ENCODE measurements at places on chromosomes 2 and 18.

DNA sequence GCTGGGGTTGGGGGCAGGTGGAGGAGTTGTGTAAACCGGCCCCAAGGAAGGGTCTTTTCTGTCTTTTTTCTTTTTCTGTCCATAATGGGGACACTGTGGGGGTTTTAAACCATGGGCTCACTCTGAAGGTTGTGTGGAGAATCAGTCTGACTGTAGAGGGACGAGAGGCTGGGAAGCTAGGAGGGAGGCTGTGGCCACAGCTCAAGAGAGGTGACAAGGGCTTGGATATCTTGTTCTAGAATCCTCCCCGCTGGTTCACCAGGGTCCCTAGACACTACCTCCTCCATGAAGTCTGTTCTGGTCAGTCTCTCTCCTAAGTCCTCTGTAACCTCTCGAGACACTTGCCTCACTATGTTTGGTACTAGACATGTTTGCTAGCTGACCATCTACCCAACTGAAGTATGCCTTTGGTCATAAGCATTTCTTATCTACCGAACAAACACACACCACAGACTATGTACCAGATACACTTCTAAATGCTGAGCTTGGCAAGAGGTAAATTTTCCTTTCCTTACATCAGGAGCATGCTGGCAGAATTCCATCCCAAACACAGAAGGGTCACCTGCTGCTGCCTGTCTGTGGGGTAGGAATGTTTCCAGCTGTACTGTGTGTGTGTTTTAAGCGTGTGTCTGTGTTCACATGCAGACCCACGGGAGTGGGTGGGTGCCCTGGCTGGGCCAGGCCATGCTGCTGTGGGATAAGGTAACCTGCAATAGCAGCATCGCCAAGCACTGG is 69.6 kb upstream of the MGAT4A start:
- no peak for DNase-seq

DNA sequence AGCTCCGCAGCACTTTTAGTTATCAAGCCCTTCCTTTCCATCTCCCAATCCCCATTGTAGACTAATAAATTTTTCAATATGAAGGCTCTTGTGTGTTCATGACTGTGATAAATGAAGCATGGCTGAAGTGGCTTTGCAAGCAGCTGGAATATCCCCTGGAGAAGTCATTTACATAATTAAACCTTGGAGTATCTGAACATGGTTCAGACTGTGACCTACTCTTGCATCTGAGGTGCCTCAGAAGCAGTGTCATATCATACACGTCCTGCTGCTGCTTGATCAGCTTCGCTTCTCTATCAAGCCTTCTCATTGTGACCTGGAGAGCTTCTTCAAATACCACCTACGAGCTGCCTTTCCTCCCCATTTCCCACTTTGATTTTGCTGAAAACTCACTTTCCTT is 48.4 kb upstream of the ZNF397 start:
- DNase-seq: no peak

DNA sequence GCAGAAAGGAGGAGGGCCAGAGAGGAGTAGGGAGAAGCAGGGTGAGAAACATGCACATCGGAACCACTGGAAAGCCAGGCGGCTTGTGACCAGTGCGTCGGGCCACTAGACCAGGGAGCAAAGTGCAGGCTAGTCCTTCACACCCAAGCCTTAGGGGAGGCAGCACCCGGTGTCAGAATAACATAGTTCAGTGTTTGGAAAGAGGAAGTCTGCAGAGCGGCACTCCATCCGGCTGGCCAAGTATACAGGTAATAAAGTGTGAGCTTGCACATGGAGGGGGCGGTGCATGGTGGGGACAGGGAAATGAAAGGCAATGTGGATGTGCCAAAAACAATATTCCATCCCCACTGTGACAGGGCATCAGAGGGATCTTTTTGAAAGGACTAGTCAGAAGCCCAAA is 69.7 kb downstream of the ZNF521 start:
- DNase-seq: no peak

DNA sequence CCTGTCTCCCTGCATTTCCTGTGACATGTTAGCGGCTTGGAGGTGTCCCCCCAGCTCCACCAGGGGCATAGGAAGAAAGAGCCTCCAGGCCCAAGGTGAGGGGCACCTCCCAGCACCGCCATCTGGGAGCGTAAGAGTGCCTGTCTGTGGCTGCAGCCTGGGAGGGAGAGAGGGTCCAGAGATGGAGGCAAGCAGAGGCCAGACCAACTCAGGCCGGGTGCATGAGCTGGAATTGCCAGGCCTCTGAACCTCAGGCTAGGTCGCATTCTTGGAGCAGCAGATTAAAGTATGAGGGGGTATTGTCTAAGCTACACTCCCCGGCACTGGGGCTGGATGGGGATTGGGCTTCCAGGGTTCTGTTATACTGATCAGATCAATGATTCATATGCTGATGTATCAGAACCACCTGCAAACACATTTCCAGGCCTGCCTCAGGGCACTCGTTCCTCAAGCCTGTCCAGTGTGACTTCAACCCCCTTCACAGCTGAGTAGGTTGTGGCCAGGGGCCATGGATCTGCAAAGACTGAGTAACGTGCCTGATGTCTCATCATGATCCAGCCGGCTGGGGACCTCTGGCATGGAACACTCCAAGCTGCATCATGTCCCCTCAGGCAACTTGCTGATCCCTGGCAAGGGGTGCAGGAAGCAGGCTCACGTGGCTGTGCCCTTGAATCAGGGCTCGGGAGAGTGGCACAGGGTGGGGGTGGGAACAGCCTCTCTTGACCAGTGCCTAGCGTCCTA is 73.2 kb downstream of the HS1BP3 start:
- no peak for DNase-seq

GRCh38 chr2:3126171-3126910 is 251.3 kb downstream of the EIPR1 start:
- no peak for DNase-seq

- no peak for DNase-seq
Observed at GRCh38 chr2:74577448-74577847, 22.9 kb downstream of the DOK1 start.

GRCh38 chr2:151987484-151987883 is 111.4 kb downstream of the CACNB4 start:
- no peak for DNase-seq

DNA sequence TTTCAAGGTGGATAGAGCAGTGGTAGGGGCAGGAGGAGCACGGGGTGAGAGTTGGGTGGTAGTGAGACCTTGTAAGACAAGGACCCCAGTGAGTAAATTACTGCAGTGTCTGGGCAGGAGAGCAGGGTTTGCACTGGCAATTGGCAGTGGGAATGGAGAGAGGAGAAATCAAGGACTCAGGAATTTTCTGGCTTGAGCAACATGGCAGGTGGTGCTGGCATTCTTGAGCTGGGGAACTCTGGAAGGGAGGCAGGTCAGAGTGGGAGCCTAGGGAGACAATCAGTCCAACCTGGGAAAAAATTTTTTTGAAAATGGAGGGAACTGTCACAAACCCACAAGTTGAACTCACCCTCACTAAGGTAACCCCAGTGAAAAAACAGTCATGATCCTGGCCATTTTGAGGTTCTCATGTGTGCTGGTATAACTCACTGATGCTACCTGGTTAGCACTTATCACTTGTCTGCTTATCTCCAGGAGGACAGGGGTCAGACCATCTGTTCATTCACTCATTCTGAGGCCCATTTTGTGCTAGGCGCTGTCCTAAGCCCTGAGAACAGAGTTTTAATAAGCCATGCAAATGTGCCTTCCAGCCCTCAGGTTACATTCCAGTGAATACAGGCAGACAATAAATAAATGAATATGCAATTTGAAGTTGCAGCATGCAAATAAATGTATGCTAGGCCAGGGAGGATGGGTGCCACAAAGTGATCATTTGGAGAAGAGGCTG is 92.2 kb upstream of the SEC11C start:
- no peak for DNase-seq

GRCh38 chr18:8277270-8277669 is 332.0 kb upstream of the RAB12 start:
- DNase-seq: no peak
